ENCODE measurements at places on chromosomes 5 and 9. TPM values are rescaled to one million over a fixed set of nuclear protein-coding genes. Genes with fewer than 3 reads are reported as not detected.
A peak's percentile ranks its signal among the peaks of the same experiment; 100 is the strongest.

GRCh38 chr5:102771435-102771834 is 16.3 kb downstream of the PAM start:
- H3K27me3 ChIP-seq: no peaks in the 10 kb centered on the region
- DNase-seq: no peak
- H3K4me1 ChIP-seq: peaks cover 12% of the 10 kb centered on the region
- no peak overlapping the region for H3K27ac ChIP-seq
- H3K36me3 ChIP-seq: peaks cover 13% of the 10 kb centered on the region

DNA sequence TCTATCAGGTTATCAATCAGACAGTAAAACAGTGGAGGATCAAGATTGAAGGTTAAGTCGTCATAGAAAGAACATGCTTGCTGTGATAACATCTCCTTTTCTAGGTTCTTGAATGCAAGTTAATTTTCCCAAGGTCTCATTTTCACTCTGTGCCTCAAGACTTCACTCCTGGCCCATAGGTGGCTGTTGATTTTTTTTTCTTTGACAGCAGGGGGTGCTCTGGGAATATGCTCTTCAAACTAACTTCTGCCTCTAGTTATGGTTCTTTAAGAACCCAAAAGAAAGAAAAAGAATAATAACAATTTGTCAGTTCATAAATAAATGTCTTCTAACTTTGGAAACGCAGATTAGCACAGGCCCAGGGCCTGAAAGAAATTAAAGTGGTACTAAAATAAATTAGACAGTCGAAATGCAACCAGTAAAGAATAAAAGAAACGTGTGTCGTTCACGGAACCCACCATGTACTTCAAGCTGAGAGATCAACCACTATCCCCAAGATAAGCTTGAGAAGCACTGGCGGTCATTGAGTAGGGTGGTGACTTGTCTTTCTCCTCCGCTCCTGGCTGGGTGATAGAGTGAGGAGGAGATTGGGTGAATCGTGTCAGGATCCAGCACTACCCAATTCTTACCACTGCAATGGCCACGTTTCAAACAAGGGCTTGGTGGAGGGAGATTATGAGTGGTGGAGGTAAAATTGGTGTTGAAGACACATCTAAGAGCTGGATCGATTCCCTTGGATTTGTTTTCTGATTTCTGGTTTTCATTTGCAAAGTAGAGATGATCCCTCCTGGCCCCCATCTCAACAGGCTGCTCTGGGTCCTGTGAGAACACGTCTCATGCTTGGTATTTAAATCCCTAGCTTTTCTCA is 93.4 kb upstream of the IRX4 start:
- H3K4me3 ChIP-seq: no peak overlapping the region
- peaks cover 2% of the 10 kb centered on the region for H3K36me3 ChIP-seq
- no peak for DNase-seq
- peaks cover 7% of the 10 kb centered on the region for H3K4me1 ChIP-seq
- H3K27me3 ChIP-seq: peaks cover 43% of the 10 kb centered on the region

GABBR2 gene
- total RNA-seq: 0.84 TPM

GRCh38 chr9:89986190-89986589 is 381.4 kb downstream of the GADD45G start:
- DNase-seq: no peak
- no peak overlapping the region for H3K27ac ChIP-seq
- H3K4me3 ChIP-seq: no peak overlapping the region
- peaks cover 7% of the 10 kb centered on the region for H3K27me3 ChIP-seq
- H3K36me3 ChIP-seq: no peaks in the 10 kb centered on the region

DNA sequence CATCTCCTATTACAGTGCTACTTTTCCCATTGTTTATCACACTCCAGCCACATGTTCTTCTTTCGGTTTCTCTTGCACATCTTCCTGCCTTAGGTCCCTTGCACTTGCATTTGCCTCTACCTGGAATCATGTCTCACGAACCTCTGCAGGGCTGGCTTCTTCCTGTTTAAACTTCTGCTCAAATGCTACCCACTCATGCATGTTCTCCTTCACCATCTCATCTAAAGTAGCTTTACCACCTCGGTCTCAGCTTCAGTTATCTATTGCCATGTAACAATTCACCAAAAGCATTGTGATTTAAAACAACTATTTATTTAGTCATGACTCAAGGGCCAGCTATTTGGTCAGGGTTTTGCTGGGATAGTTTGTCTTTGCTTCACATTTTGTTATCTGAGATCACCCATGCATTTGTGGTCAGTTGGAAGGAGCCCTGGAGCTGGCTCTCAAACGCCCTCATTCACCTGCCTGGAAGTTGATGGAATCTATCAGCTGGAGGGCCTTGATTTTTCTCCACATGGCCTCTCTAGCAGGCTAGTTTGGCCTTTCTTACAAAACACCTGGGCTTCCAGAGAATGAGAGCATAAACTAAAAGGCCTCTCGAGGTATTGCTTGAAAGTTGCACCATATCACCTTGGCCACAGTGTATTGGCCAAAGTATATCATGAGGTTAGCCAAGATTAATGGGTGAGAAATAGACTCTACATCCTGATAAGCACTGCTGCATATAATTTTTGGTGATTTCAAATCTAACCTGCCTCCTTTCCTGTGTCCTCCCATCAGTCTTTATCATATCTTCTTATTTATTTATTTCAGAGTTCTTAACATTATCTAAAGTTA is 21.4 kb downstream of the SPINK1 start:
- no peaks in the 10 kb centered on the region for H3K27me3 ChIP-seq
- no peak overlapping the region for H3K27ac ChIP-seq
- H3K4me3 ChIP-seq: no peak overlapping the region
- no peaks in the 10 kb centered on the region for H3K36me3 ChIP-seq
- no peaks in the 10 kb centered on the region for H3K4me1 ChIP-seq
- DNase-seq: no peak

DNA sequence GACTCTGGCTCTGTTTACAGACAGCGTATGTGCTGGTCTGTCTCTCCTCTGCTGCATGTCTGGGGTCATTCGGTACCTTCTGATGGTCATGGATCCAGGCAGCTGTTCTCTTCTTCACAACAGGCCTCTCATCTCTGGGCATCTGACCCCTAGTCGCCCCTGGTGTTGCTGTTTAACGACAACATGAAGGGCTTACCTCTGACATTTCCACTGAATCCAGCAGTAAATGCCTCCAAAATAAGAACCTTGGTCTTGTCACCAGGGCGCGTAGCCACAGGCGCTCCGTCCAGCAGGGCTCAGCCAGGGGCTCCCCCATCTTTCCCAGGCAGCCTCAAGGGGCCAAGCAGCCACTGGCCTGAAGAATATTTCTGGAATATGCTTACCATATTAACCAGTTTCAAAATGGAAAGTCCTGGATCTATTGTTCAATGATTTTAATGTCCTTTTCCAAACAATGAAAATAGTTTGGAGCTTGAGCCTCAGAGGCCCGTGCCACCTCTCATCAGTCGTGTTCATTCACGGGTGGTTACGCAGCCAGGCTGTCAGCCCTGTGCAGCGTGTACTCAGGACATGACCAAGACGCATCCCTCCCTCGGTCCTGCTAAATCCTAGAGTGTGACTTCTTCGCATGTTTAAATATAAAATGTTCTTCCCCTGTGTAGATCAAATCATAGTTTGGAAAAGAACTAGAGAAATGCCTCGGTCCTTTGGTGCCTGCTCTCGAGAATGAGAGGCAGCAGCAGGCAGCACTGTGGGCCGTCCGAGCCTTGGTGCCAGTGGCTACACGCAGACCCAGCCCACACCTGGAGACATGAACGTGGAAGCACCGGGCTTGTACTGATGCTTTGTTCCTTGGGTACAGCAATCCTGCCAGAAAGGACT is 30.1 kb upstream of the LRRC14B start:
- DNase-seq: no peak
- no peak overlapping the region for H3K4me3 ChIP-seq
- no peaks in the 10 kb centered on the region for H3K27me3 ChIP-seq

DNA sequence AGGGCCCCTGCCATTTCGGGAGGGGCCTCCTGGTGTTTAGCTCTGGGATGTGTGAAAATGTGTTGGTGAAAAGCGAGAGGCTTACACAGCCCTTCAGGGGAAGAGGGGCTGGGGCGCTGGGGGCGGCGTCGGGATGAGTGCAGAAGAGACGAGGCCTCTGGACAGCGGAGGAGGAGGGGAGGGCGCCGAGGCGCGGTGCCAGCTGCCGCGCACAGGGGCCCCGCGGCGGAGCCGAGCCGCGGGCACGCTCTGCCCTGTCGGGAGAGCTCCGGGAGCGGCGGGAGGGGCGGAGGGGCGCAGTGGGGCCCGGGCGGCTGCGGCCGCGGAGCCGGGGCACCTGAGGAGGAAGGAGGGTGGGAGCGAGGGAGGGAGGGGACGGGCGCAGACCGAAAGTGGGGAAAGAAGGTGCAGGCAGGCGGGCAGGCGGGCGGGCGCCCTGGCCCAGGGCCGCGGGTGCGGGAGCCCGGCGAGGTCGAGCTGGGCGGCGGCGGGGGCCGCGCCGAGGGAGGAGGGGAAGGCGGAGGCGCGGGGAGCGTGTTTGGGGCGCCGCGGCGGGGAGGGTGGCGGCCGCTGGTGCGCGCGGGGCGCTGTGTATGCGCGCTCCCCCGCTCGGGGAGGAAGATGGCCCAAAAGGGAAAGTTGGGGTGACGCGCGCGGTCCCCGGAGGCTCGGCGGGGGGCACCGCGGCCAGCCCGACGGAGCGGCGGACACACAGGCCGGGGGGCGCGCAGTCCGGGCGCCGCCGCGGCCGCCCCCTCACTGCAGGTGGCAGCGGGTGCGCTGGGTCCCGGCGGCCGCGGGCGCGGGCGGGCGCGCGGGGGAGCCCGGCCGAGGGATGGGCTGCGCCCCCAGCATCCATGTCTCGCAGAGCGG is at the start of gene PDE8B:
Gene PDE8B (plus strand): TSS at position 590 of the 873 bp plus-strand sequence. CDS start 246 bp downstream, at position 836.
- H3K36me3 ChIP-seq: peaks cover 13% of the 10 kb centered on the region
- DNase-seq: no peak
- peak within 1 kb of the TSS; percentile 89 for H3K4me3 ChIP-seq

ANGPTL2 gene
- 17.9 TPM for total RNA-seq

- no peaks in the 10 kb centered on the region for H3K27me3 ChIP-seq
- no peak overlapping the region for H3K4me3 ChIP-seq
- DNase-seq: no peak
- no peak overlapping the region for H3K27ac ChIP-seq
- no peaks in the 10 kb centered on the region for H3K4me1 ChIP-seq
Measured at GRCh38 chr9:119052339-119053030, 316.8 kb downstream of the BRINP1 start.

DNA sequence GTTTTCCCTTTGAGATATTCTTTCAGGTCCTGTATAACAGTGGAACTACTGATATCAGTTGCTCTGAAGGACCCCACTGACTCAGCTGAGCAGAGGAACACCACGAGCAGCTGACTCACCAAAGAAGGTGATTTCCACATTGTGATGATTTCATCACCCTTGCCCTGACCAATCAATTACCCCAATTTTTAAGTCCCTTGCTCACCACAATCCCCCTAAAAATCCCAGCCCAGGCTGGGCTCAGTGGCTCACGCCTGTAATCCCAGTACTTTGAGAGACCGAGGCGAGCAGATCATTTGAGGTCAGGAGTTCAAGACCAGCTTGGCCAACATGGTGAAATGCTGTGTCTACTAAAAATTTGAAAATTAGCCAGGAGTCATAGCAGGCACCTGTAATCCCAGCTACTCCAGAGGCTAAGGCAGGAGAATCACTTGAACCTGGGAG is 125.3 kb upstream of the ABCA1 start:
- H3K4me1 ChIP-seq: peaks cover 5% of the 10 kb centered on the region
- H3K27ac ChIP-seq: no peak overlapping the region
- no peak for DNase-seq
- no peaks in the 10 kb centered on the region for H3K27me3 ChIP-seq
- no peak overlapping the region for H3K4me3 ChIP-seq

DNA sequence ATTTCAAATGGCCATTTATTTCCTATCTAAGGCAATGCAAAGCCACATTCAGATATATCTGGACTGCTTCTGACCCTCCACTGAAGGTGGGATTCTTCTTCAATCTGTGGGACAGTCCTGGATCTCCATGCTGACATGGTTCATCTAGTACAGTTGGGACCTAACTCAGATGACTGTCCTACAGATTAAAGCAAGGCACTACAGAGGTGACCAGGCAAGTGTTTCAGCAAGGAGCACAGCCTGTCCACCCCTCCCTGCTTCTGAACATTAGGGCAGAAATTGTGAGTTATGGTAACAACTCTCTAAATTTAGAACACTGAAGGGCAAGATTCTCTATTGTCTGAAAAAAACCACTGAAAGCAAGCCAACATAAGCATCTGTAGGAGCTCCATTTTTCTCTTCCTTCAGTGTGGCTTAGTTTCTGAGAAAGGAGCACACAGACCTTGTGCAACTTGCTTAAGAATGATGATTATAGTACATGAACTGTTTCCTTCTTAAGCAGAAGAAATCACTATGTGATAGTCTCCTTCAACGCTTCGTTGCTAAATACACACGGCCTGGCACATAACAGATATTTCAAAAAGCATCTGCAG is 62.9 kb upstream of the BARX1 start:
- H3K27ac ChIP-seq: no peak overlapping the region
- DNase-seq: no peak
- peaks cover 2% of the 10 kb centered on the region for H3K27me3 ChIP-seq
- no peaks in the 10 kb centered on the region for H3K36me3 ChIP-seq
